RWPE2 (cell line): ENCODE measurements at places on chromosomes 4 and X.

DNA sequence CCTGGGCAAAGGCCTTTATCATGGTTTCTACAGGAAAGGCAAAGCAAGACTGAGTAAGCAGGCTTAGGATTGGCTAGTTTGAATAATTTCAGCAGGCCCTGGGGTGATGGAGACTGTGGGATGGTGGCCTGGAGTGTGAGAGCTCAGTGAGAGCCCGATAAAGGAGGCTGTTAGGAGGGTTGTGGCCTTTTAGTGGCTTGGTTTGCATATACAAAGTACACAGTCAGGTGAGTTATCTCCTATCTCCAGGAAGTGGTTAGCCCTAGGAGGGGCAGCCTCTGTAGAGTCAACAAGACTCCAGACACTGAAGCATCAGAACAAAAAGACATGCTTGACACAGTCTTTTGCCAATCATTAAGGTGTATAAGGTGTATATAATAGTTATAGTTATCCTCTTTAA lies 157.2 kb downstream of the CFAP299 start:
- DNase-seq, result no peak

GRCh38 chr4:15651676-15652075 lies 3.5 kb downstream of the FBXL5 start:
- DNase-seq, result no peak

DNA sequence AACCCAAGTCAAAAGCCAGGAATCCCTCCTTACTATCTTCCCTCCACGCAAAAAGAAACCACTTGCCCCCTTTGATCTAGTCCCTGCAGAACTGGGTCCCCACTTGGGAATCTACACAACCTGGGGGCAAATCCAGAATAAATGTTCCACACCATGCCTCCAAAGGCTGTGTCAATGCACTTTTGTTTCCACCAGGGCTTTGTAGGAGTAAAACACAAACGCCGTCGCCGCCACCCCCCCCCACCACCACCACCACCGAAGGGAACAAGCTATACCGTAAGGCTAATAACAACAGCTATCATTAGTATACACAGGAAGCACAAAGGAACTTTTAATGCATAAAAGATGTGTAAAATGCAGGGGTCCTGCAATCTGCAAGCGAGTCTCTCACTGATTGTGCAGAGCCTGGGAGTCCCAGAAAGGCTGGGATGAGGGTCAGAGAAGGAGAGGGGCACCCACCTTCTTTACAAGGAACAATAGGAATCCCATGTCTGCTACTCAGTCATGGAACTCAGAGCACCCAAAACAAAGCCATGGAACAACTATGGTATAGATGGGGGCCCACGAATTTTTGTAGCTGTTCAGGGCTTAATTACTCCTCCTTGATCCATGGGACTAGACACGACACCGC lies 13.2 kb downstream of the BCOR start:
- DNase-seq, result no peak

GRCh38 chr4:116358633-116359222 lies 726.6 kb downstream of the TRAM1L1 start:
- DNase-seq, result no peak

DNA sequence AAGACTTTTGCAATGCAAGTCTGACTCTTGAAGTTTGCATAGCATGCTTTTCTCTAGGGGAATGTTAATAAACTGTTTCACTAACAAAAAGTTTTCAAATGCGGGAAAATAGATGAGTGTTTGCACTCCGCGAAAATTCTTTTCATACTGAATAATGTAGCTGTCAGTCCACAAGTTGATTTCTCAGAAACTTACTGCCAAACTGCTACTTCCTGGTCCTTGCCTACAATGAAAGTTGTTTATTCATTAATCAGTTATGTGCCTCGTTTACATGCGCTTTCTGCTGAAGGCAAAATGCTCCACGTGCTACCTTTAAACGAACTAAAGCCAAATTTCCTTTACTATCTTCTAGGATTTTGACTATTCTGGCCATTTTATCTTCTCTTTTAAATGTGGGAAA lies 166.2 kb downstream of the MAGEB17 start:
- no peak for DNase-seq

DNA sequence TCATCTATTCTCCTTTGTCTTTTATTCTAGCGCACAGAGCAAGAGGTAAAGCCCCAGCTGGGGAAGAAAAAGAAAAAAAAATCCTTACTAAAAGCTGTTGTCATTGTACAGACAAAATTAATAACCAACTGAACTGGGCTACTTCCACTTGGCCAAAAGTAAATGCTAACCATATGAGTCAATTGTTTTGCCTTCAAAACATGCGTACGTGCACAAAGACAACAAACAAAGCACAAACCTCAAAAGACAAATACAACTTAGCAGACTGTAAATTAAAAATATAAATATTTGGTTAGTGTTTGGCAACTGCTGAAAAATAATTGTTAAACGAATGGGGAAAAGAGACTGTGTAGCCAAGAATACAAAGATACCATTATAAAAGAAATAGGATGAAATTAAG lies 5.9 kb downstream of the EDA2R start:
- no peak for DNase-seq

- DNase-seq, result no peak
These were observed 101.3 kb downstream of the PALLD start for GRCh38 chr4:168598191-168598590.
